ENCODE measurements at places on chromosomes 12 and 14.

GRCh38 chr14:94009767-94010166 lies 12.7 kb downstream of the CCDC197 start:
- DNase-seq: no peak

DNA sequence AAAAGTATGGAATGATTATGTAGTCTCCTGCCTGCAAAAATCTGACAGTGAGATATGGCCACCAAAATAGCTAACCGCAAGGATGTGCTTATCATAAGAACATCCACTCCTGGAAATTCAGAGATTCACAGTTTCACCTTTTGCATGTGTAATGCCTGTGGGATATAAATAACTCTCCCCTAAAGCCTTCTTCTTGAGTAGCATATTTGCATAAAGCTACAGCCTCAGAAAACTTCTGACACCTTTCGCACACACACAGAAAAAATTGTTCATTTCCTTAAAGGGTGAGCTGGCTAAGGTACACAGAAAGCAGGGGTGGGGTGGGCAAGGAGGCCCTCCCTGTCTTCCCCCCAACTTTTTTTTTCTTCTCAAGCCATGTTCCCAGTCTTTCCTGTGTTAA lies 3.1 kb upstream of the IGF1 start:
- no peak for DNase-seq

- peak; percentile 98 for DNase-seq
These were observed at the start of gene CALCOCO1 for GRCh38 chr12:53727310-53728041. TSS of gene CALCOCO1 (minus strand) at chr12:53727452. CDS start at chr12:53725242, 2,210 bp downstream.

DNA sequence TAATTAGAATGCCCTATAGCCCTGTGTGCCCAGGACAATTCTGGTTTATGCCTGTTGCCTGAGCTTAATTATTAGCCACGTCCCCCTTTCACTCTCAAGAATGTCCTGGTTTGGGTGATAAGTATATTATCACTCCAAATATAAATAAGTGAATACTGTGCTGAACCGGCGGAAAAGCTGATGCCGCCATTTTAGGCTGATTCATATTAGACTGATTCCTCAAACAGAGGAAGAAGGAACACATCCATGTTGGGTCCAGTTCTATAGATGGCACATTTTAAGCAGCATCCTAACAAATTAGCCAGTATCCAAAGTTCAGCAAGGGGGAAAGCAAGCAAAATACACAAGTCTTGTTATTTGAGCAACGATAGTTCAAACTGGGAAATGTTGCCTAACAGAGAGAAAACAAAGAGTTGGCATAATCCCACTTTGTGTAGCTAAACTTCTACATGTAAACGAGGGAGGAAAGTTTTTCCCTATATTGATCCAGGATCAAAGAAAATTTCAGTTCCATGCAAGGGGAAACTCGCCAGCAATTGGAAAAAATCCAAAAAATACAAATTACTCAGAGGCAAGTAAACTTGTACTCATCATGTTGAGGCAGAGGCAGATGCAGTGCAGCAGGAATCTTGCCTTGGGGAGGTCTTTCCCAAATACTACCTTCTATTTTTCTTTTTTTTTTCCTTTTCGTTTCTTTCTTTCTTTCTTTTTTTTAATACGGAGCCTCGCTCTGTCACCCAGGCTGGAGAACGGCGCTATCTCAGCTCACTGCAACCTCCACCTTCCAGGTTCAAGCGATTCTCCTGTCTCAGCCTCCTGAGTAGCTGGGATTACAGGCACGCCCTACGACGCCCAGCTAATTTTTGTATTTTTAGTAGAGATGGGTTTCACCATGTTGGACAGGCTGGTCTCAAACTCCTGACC lies 96.2 kb downstream of the ITPR2 start:
- DNase-seq: no peak

DNA sequence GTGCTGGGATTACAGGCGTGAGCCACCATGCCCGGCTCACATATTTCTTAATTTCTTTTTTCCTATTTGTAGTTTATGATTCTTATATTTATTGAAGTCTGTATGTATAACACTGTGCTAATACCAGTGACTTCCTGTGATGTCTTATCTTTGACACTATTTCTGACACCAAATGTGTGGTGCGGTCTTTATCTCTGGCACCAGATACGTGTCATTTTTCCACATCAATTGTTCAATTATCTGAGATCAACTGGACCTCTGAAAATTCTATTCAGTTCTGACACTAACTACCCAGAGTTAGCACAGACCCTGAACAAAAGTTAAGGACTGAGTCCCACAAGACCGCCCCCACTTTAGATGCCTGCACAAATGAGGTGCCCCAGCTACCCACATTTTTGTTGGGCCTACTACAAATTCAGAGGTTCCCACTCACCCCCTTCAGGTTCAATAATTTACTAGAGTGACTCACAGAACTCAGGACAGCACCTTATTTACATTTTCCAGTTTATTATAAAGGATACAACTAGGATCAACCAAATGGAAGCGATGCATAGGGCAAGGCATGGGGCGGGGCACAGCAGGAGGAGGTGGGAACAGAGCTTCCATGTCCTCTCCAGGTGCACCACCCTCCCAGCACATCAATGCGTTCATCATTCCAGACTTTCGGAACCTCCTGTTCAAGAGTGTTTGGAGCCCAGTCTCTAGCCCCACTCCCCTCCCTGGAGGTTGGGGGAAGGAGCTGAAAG lies 11.6 kb upstream of the SRSF9 start:
- no peak for DNase-seq

GRCh38 chr12:13144266-13144828 lies 40.9 kb upstream of the GSG1 start:
- DNase-seq: no peak

DNA sequence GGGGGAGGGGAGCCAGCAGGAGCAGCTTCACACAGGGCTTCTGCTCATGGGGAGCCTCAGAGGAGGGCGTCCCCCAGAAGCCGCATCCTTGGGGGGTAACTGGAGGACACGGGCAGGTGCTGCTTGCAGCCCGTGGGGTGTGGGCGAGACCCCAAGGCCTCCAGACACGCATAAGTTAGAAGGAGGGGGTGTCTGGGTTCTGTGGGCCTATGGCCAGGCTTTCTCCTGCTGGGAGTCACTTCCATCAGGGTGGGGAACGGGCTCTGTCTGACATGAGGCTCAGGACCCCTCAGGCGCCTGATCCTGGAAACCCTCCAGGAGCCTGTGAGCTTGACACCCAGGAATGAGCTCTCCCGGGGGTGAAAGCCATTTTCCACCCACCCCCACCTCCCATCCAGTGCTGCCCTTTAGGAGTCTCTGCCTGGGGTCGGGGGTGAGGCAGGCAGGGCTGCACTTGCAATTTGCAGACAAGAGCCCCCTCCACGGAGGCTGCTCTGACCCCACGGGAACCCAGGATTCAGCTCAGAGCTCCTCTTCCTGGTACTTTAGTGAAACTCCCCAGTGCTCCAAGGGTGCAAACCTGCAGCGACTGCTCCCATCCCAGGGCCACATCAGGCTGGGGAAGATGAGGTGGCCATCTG lies 325.7 kb downstream of the ADGRD1 start:
- no peak for DNase-seq

GRCh38 chr14:91396959-91397815 lies 20.4 kb downstream of the CCDC88C start:
- DNase-seq: peak; percentile 60

- no peak for DNase-seq
These were observed 104.5 kb upstream of the MED13L start for GRCh38 chr12:116381744-116382685.

DNA sequence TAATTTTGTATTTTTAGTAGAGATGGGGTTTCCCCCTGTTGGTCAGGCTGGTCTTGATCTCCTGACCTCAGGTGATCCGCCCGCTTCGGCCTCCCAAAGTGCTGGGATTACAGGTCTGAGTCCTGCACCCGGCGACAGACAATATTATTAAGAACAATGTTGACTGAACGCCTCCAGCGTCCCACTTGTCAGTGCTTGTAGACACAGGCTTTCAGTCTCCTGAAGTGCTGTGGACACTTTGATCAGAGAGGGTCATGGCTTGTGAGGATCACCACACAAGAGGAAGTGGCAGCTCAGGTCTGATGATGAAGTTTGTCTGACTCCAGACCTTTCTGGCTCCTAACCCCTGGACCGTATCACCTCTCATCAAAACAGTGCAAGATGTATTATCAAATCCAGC lies 114.6 kb downstream of the CHST11 start:
- DNase-seq: no peak

Data from activated naive CD4-positive, alpha-beta T cell treated with Interleukin-2 at 50 U/mL for 16 hours (primary cell).